ENCODE measurements at places on chromosomes 11 and 22.

DNA sequence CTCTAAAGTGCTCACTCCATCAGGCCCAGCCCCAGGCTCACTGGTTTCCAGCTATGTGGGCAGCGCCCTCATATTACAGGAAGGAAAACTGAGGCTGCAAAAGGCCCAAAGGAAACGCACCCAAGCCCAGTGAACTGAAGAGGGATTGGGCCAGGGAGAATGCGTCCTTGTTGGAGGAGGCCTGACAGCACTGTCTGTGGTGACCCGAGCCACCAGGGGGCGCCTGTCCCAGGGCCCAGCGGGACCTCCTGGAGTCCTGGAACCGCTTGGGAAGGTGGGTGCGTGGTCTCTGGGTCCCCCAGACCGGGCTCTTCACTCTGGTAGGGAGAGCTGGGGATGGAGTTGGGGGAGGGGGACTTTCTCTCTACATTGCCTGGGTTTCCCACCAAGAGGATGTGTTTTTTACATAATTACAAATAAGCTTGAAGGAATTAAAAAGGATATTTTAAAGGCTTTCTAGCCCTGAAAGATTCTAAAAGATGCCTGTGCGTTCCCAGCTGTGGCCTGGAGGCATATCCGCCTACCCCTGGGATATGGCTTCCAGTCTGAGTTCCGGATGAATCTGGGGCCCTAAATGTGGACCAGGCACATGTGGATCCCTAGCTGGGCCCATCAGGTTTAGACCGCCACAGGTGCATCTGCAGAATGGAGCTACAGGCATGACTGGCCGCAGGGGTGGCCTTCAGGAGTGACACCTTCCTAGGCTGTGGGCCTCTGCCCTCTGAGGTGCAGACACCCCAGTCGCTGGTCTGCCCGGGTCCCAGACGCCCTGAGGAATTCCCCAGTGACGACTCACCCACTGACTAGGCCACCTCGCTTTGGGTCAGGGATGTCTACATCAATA lies 4.2 kb downstream of the SPI1 start:
- peak; percentile 88 for DNase-seq

GRCh38 chr11:12288931-12289666 lies 88.3 kb upstream of the PARVA start:
- DNase-seq = no peak

GRCh38 chr11:44208976-44209603 lies 100.8 kb downstream of the ALX4 start:
- DNase-seq = no peak

- DNase-seq = peak; percentile 32
Observed at GRCh38 chr22:20238536-20238900, 29.6 kb downstream of the RTN4R start.

DNA sequence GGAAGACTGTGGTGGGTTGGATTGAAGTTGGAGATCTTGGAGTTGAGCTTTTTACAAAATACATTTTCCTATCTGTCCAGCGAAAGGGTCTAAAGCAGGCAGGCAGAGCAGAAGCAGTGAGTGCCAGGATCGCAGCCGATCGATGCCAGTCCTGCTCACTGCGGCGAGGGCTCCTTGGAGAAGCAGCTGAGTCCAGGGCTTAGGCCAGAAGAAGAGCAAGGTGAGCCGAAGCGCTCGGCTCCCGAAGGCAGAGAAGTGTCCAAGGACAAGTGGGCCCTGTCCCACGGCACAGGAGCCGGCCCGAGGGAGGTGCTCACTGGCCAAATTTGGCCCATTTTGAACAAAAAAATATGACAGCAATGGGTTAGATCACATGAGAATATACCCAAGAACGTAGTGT lies 637.8 kb downstream of the BRD1 start:
- no peak for DNase-seq

GRCh38 chr11:17407575-17407974 lies 19.1 kb upstream of the KCNJ11 start:
- no peak for DNase-seq

DNA sequence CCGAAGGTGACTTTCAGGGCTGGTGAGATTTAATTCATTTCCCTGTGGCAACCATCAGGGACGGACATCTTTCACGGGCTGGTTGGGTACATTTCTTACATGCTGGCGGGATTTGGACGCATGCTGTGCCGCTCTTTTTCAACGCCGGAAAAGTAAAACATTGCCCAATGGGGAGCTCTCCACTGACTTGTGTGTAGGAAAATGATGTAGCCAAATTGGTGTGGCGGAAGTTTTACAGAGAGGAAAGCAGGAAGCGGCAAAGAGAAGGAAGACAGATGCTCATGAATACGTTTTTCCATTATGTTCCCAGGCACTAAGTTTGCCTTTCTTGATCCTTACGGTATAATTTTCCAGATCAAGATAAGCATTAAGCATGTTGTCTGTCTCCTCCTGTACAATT lies 375.8 kb downstream of the NTM start:
- no peak for DNase-seq

GRCh38 chr22:22697377-22698117 lies 53.1 kb downstream of the GGTLC2 start:
- no peak for DNase-seq

DNA sequence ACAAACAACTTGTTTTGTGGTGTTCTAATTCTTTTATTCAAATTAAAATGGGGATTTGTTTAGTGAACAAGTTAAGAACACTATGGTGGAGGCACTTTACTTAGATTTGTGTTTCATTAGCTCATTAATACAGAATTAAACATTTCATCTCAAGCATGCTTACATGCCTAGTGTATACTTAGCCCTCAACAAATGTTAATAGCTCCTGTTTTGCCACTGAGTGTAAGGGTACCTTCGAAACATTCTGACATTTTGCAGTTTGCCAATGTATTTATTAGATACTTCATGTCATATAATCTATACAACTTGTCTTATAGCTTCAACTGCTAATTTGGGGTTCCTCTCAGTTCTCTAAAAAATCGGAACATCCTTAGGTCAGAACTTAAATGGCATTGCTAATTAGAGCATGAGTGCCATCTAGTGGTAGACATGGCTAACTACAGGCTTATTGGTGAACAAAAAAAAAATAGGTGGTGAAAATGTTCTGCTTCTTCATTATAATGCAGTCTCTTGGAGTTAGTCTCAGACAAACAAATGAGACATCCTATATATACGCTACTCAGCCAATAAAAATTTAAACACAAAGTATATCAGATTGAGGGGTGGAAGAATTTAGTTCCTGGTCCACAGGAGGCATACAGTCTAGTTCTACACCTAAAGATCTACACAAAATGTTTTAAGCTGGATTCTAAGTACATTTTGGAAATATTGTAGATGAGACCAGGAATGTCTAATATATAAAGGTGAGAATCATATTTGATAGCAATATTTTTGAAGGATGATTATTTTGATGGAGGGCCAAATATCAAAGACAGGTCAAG lies 4.9 kb upstream of the CNTN5 start:
- no peak for DNase-seq

DNA sequence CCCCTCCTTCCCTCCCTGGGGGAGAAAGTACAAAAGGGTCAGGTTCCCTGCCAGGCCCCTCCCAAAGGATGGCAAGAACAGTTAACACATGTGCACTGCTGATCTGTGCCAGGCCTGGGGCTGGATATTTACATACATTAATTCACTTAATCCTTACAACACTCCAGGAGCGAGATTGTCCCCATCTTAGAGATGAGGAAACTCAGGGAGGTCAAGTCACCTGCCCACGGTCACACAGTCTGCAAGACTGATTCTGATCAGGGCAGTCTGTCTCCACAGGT lies 36.5 kb downstream of the NECTIN1 start:
- DNase-seq = no peak

- DNase-seq = no peak
Observed at GRCh38 chr11:17388609-17389210, at the start of gene KCNJ11. Gene KCNJ11, minus strand, starts transcription at chr11:17388659. Its CDS starts 568 bp downstream, at chr11:17388091.

DNA sequence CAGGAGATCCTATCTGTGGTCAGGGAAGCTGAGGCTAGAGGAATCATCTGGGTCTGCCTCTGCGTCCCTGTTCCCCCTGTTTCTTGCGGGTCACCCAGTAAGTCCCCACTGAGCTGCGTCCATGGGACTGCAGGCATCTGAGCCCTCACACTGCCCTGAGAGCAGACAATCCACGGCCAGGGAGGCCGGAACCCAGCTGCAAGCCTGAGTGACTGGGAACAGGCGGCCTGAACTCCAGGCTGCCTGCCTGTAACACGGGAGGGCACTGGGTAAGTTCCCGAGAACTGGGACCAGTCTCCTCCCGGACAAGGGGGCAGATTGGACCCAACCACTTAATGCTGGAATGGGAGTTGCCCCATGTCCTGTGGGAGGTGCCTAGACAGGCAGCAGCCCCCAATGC lies 727.4 kb downstream of the BRD1 start:
- no peak for DNase-seq

DNA sequence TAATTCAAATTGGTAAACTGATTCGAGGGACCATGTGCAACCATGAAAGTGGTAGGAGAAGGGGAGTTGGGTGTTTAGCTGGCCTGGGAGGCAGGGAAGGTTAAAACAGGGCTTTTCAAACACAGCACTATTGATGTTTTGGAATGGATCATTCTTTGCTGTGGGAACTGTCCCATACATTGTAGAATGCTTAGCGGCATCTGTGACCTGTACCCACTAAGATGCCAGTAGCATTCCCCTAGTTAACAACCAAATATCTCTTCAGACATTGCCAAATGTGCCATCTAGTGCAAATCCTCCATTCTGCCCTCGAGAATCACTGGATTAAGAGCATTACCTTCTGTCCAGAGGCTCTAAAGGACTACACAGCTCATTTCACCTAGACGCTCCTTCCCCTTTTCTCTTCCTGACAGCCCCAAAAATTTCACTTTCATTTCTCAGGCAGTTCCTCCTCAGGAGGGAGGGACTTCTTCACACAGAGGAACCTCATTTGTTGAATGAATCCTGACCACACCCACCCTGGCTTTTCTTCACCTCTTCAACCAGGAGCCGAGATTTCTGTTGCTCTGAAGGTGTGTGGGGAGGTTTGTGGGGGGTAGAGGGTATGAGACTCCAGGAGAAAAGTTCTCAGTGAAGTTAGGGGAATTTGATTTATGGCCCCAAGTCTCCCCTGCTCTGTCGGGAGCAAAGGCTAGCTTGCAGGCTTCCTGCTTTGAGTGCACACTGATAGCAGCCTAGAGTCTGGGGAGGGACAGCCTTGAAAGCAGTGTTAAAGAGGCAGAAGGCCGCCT lies at the start of gene TRIM34:
TRIM34 (plus strand) TSS at position 513 of the 791 bp plus-strand sequence. CDS start 7,331 bp downstream, outside the sequence.
- peak; percentile 25 for DNase-seq

- no peak for DNase-seq
Observed at GRCh38 chr11:128687321-128687720, 6.6 kb upstream of the FLI1 start.

DNA sequence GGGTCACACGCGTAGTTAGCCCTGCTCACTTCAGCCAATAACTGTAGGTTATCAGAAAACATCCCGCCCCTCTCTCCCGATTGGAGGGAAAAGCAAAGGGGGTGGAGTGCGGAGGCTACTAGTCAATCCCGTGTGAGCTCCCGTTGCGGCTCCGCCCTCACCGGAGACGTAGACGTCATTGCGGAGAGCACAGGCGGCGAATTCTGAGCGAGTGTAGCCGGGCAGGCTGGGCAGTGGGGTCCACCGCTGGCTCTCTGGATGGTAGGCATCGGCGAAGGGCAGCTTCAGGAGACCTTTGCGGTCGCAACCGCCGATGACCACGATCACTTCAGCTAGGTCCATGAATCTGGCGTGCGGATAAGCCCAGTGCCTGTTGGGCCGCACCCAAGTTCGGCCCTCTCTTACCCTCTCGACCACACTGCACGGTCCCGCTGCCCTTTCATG lies 4.7 kb downstream of the KLHL35 start:
- peak; percentile 61 for DNase-seq

DNA sequence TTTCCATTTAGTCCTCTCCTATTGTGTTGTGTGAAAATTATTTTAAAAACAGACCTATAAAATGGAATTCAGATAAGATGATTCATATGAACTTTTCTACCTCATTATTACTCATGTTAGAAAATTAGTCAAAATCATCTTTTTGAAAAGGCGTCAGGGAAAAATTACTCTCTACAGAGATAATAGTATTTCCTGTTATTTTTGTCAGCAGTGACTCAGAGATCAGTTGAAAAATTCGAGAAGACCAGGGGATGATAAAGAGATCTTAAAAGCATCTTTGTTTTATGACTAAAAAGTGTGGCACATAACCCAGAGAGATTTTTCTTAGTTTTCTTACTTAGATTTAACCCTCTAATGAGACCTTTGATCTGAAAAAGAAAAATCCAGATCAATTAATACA lies 157.9 kb upstream of the CARD18 start:
- no peak for DNase-seq

Measured in stimulated activated CD4-positive, alpha-beta T cell treated with anti-CD3 and anti-CD28 coated beads, Interleukin-12 subunit alpha, Interleukin-12 subunit beta, amount 100 ng/mL, for 4 hours (primary cell).